ENCODE measurements at places on chromosomes 7 and 10.

DNA sequence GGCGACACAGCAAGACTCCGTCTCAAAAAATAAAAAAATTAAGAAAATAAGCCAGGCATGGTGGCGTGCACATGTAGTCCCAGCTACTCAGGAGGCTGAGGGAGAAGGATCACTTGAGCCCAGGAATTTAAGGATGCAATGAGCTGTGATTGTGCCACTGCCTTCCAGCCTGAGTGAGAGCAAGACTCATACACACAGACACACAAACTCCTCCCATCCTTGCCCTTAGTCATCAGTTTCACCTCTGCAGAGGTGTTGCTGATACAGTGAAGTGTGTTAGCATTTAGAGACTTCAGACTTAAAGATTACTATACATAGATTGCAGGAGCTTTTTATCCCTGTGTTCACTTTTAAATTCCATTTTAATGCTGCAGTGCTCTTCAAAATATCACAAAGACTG lies 5.5 kb upstream of the H2AZ2 start:
- no peak for DNase-seq

DNA sequence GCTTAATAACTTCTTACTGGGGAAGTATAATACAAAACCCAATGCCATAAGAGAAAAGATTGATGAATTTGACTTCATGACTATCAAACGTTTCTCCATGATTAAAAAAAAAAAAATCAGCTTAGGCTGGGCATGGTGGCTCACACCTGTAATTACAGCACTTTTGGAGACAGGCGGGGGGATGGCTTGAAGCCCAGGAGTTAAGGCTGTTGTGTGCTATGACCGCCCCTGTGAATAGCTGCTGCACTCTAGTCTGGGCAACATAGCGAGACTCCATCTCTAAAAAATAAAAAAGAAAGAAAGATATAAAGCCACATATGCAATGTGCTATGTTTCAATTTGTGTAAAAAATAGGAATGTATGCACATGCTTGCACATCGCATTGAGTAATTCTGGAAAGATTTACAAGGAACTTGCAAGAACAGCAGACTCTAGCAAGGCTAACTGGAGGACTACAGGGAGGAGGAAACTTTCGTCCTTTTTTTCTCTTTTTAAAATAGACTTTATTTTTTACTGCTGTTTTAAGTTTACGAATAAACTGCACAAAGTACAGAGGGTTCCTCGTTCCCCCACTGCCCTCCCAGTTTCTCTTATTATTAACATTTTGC lies 10.3 kb upstream of the RARRES2 start:
- DNase-seq: no peak

GRCh38 chr7:128420773-128421172 lies 11.0 kb upstream of the IMPDH1 start:
- no peak for DNase-seq

DNA sequence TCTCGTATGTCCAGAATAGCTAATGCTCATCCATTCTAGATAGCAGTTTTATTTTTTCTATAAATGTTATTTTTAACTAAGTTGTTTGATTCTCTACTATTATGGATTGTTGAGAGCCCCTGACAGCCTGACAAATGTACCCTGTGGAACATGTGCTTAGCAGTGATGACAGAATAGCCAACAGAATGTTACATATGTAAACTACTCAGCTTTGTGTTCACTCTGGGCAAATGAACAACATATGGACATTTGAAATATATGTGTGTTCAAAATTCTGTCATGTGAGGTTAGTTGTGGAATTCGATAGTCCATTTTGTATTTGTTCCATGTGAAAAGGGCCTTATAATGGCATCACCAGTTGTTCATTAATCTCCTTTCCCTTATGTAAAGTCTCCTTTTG lies 199.7 kb downstream of the EXOC4 start:
- no peak for DNase-seq

DNA sequence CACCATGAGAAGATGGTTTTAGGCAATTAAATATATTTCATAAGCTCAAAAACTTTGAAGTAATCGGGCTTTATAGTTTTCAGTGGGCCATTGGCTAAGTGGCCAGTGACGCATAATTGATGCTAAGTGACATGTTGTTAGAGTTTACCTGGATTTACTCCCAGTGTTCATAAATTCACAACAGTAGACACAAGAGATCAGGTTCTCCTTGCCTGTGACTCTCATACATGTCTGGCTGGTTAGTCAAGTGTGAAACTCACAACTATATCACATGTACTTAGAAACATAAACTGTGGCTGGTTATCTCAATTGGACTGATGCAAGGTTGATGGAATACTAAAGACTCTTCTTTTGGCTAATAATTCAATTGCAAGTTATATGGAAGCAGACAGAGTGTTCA lies 26.2 kb downstream of the ASB15 start:
- no peak for DNase-seq

- no peak for DNase-seq
Measured at GRCh38 chr7:95478272-95479037, 7.3 kb upstream of the ASB4 start.

GRCh38 chr10:98899018-98899417 lies 336.6 kb downstream of the HPSE2 start:
- no peak for DNase-seq

- DNase-seq: peak; percentile 79
Measured at GRCh38 chr7:128409596-128410450, at the start of gene IMPDH1. Gene IMPDH1, minus strand, starts transcription at chr7:128409982. Its CDS starts 81 bp downstream, at chr7:128409901.

DNA sequence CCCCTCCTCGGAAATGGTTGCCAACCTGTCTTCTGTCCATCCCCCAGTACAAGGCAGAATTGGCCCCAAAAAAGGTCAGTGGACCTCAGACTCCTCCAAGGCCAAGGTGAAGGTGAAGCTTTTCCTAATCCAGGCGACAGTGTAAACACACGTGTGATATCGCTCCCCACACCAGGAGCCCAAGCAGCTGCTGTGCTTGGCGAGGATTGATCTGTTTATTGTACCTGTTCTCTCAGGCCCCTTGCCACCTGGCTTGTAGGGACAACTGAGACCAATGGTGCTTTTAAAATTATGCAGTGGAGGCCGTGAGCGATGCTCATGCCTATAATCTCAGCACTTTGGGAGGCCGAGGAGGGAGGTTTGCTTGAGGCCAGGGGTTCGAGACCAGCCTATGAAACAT lies 66.1 kb upstream of the GTF2IRD1 start:
- no peak for DNase-seq

DNA sequence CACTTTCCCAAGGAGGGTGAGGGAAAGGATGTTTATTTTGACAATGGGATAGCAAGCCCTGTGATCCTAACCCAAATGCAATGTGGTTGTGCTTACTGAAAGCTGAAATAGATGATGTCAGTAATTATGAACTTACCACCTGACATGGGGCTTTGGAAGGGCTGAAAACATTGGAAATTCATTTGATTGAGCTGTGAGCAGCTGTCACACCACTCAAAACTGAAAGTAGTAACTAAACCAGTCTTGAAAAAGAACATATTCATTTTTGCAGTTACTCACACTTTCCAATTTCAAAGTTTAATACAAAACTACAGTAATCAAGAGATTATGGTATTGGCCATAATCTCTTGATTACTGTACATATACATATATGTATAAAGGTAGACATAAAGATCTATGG lies 155.5 kb upstream of the HPS1 start:
- no peak for DNase-seq

DNA sequence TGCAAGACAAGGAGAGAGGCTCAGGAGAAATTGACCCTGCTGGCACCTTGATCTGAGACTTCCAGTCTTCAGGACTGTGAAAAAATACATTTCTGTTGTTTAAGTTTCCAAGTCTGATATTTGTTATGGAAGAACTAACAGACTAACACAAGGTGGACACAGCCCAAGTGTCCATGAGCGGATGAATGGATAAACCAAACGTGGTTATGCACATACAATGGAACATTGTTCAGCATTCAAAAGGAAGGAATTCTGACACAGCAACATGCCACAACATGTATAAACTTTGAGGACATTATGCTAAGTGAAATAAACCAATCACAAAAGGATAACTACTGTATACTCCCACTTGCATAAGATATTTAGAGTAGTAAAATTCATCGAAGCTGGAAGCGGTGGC lies 76.5 kb downstream of the FAM13C start:
- no peak for DNase-seq

DNA sequence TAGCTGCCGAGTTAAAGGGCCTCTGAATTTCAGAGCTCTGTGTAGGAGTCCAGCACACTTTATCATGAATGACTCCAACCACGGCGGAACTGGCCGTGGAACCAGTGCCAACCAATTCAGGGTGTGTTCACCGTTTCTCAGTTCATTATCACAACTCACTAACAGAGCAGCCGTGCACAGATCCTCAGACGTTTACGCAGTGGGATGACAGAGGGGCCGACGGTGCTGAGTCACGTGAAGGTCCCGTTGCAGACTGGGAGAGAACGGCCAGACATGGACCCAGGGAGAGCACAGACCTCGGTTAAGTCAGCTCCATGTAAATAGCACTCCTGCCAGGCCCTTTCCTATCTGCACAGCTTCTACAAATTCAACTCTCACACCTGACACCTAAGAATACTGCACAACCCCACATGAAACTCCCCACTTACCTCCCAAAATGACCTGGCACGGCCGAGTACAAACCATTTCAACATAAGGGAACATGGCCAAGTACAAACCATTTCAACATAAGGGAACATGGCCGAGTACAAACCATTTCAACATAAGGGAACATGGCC lies 95.5 kb downstream of the DIP2C start:
- DNase-seq: no peak

DNA sequence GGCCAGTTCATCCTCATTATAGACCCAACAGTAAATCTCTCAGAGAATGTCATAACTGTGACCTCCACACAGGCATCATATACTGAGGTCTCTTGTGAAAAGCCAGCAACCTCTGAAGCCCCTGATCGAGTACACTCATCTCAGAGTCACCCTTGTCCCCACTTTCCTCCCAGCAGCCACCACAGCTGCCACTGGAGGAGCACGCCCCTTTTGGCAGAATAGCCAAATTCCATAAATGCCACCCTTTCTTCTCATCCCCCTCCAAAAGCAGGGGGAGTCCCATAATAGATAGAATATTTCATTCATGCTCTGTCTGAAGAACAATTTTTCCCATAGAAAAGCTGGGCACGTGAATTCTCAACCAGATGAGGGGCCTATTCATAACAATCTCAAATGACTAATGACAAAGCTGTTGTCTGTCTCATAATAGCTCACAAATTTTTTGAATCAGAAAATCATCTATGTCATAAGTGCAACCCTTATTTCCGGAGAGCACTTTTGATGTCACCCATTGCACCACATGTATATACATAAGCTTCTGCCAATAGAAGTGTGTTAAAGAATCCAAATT lies 47.4 kb downstream of the SGMS1 start:
- DNase-seq: no peak

GRCh38 chr10:130300608-130301020 lies 164.4 kb downstream of the GLRX3 start:
- peak; percentile 2 for DNase-seq

- DNase-seq: no peak
Measured at GRCh38 chr10:101358706-101359300, 4.8 kb downstream of the BTRC start.

GRCh38 chr10:10731366-10731765 lies 286.3 kb upstream of the CELF2 start:
- no peak for DNase-seq

DNA sequence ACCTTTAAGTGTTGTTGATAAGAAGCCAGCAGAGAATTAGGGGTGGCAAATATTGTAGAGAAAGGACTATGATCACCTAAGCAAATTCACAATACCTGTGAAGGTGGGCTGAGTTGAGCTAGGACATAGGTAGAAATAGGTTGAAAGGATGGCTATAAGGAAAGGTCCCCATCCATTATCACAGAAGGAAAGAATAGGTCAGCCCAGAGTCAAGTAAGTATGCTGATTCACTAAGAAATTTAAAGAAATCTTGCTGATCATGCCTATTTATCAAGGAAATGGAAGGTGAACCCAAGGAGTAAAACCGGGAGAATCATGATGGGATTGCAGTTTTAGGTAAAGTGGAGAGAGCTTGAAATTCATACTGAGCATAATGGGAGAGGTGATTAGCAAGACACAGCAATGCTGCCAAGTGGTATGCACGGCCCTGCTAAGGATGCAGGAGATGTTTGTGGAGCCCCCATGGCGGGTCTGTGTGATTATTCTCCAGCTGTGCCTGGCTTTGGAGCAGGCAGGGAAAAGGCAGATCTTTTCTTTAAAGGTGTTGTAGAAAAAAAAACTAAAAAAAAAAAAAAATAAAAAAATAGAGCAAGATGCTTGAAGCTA lies 399.4 kb downstream of the PLXDC2 start:
- no peak for DNase-seq
